Ecto neural progenitor cell (in vitro differentiated cells): ENCODE measurements at places on chromosomes 7 and 10.

GRCh38 chr7:32043688-32044087 is 26.5 kb downstream of the PDE1C start:
- no peak for DNase-seq

DNA sequence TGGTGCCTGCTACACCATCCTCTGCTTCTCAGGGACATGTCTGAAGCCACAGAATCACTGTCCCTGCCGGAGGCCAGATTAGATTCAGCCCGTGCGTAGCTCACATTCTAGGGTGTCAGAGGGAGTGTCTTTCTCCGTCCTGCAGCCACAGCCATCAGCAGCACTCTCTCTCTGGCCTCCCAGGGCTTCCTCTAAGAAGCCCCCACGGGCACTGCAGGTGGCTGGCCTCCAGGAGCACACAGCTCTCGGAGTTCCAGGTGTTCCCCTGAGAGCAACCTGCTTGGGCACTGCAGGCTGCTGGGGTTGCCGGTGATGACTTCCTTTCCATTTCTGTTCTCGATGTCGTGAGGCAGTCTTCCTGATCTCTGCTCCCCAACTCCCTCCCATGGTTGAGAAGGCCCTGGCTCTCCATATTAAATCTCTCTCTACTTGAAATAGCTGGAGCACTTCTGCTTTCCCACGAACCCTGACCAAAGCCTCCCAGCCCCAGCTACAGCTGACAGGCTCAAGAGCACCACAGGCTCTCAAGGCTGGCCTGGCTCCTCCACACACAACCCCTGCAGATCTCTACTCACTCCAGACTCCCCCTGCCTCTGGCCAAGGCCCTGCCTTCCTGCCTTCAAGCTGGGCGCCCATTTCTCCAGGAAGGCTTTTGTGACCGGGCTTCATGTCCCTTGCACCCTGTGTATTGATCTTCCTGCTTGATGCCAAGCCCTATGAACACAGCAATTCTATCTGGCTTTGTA is 49.0 kb upstream of the TMEM72 start:
- DNase-seq, result peak; percentile 36

- DNase-seq, result no peak
These were observed 1.5 kb downstream of the GIMAP8 start for GRCh38 chr7:150451833-150452461.

DNA sequence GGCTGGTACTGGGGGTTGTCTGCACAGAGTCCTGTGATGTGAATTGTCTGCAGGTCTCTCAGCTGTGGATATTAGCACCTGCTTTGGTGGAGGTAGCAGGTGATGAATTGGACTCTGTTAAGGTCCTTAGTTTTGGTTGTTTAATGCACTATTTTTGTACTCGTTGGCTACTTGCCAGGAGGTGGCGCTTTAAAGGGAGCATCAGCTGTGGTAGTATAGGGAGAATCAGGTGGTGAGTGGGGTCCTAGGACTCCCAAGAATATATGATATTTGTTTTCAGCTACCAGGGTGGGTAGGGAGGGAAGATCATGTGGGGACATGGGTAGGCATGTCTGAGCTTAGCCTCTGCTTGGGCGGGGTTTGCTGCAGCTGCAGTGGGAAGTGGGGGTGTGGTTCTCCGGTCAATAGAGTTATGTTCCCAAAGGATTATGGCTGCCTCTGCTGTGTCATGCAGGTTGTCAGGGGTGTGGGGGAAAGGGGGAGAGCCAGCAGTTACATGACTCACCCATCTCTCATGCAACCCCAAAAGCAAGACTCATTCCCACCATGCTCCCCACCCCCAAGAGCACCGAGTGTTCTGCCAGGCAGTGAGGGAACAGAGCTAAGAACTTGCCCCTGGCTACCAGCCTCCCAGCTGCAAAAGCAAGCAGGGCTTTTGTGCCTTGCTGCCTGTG is 53.7 kb upstream of the ZNF273 start:
- DNase-seq, result no peak

DNA sequence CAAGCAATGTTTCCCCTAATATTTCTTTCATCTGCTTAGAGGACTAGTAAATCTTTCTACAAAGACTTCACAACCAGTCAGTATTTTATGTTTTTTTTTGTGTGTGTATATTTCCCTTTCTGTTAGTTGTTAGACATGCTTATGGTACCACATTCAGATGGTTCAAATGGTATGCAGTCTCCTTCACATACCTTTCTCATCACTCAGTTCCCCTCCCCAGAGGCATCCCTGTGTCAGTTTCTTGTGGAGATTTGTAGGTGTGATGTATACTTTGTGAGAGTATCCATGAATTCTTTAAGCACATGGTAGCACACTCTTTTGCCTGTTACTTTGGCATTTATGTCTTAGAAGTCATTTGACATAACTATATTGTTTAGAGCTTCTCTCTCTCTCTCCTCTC is 4.4 kb downstream of the ZNF485 start:
- no peak for DNase-seq

- DNase-seq, result no peak
These were observed 22.9 kb upstream of the CAMK2B start for GRCh38 chr7:44348300-44348699.

GRCh38 chr10:131000244-131000643 is 311.3 kb downstream of the TCERG1L start:
- no peak for DNase-seq

DNA sequence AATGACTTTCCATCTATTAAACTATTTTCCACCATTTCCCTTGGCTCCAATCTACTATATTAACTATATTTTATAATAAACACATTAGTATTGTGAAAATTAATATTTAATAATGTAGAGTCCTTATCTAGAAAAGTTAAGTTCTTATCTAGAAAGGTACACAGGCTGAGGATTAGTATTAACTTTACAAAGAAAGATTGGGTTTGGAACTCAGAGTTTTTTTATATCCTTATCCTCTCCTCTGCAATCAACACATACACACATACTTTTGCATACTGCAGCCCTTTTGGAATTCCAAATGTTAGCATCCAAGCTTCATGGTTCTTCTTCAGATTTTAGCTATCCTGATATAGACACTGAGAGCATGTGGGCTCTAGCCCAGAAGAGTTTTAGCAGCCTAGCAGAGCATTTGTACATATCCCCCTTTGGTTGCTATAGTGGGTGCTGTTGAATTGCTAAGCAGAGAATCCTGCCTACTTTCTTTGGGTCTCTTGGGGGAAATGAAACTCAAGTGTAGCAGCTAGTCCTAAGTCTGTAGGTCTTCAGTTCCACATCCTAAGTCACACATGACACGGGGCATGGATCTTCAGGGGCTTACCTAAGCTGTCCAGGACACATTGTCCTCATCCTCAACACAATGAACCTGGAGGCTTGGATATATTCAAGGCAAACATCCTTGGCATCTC is 874.6 kb downstream of the LRMDA start:
- no peak for DNase-seq

DNA sequence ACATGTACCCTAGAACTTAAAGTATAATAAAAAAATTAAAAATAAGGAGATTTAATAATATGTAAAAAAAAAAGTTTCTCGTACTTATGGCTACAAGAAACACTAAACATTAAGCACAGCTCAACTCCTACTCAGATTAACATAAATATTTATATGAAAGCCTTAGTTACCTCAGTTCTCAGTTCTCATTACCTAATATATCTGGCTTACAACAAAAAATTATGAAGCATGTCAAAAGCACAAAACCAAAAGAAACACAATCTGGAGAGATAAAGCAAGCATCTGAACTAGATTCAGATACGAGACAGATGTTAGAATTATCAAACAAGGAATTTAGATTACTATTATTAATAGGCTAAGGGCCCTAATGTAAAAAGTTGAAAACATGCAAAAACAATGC is 40.1 kb downstream of the RNF133 start:
- no peak for DNase-seq

- no peak for DNase-seq
These were observed 398.4 kb downstream of the PLXNA4 start for GRCh38 chr7:132177708-132178401.

GRCh38 chr7:130875265-130875741 is 141.3 kb upstream of the KLF14 start:
- DNase-seq, result peak; percentile 64

- no peak for DNase-seq
These were observed 220.3 kb downstream of the EBF3 start for GRCh38 chr10:129743738-129744133.

DNA sequence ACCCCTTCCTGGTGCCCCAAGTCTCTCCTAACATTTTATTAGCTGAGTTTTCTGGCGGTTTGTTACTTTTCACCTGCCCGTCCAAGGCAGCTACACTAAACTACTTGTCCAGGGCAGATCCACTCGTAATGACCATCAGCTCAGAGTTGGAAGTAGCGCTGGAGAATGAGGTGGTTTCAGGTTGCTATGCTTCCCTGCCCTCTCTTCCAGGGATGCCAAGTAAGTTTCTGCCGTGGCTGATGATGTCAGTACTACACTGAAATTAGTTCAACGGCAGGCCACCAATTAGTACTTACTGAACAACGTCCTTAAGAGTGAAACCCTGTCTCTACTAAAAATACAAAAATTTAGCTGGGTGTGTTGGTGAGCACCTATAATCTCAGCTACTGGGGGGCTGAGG is 55.2 kb downstream of the DIP2C start:
- no peak for DNase-seq

- no peak for DNase-seq
These were observed 8.0 kb upstream of the SP8 start for GRCh38 chr7:20794676-20795075.

DNA sequence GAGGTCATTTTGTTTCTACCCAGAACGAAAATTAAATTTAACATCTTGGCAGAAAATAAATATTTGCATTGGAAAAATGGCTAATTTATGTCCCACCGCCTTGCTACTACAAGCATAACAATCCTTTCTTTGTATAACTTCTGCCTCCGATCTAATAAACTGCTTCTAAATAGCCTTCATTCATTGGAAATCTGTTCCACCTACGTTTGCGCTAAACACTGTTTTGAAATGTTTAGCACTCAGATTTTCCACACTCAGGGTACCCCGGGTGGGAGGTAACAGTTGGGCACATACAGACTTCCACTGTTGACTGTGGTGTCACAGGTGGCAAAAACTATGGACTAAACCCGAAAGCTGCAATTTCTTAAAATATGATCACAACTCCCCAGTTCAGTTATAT is 96.4 kb downstream of the FGFR2 start:
- DNase-seq, result no peak

DNA sequence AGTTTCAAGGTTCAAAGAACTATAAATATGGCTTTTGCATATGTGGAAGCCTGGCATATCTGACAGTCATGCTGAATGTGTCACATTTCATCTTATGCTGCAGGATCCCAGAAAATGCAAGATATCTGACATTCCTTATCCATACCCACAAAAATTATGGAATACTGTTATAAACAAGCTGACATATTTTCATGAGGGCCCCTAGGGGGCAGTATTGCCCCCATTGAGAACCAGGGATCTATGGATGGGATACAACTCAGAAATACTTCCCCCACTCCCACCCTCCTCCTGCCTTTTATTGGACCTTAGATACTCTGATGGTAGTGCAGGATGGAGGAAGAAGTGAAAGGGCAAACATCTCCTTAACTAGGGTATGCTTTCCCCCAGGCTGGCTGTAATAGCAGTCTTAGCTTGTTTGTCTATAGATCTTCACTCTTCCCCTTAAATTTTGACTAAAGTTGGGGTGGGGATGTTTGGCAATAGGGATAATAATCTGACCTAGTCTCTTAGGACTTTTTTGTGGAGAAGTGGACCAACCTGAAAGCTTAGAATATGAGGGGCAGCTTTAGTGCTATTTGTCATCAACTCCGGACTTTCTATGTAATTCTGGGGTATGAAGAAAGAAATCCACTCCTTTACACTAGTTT is 3.5 kb upstream of the GNGT1 start:
- no peak for DNase-seq

DNA sequence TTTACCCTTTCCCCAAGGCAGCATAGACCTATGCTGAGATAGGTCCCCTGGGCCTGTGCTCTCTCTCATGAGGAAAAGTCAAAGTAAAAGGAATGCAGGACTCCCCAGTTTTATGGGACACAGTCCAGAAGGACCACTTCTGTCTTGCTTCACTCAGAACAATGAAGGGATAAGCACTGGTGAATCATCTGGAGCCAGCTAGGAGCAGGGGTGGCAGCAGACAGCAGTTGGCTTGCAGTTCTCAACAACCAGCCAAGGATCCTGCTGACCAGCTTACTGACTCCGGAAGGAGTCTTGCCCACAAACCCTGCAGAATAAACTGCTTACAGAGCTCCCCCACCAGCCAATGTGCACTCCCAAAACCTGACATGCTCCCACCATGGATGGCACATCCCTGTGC is 152.1 kb upstream of the GHITM start:
- no peak for DNase-seq

DNA sequence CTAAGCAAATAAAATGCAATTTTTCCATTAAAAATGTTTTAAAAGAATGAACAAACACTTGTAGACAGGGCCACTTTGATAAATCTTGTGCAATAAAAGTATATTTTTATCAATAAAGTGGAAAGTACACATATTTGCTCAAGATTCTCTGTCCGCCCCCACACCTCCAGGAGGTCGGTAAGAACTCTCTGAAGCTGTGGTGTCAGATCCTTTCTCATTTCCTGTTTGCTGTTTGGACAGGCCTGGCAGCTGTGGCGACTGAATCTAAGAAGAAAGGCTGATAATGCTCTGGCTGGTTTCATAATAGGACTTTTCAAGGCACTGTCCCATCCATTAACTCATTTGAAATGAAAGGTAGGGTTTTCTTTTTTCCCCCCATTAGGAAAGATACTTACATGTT is 15.3 kb upstream of the ASB4 start:
- no peak for DNase-seq

DNA sequence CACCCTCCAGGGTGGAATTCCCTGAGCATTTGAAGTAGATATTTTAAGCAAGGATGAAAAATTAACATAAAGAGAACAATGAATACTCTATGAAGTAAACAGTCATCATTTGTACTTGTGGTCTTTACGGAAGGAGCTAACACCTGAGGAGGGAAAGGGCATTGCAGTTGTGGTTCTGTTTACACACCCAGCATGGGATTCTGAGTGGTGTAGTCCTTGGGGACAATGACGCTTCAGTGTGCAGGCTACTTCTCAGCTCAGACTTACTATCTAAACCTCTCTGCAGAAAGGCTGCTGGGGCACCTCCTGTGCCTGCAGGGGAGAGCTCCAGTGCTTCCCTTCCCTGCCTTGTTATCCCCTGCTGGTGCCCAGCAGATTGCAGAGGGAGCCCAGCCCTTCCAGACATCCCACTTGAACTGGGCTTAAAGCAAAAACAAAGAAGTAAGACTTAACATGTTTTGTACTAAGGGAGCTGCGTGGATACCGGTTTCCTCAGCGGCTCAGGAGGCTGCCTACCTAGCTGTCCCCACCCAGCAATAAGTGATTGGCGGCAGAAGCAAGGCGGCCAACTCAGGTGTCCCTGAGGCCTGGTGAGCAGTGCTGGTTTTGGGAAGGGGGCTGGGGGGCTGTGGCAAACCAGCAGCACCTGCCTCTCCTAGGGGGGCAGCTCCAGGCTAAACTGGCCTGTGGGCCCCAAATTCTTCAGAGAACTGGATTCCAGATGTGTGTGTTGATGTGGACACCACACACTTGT is 89.1 kb downstream of the CELF2 start:
- no peak for DNase-seq
